ENCODE measurements at places on chromosomes 2 and 18. TPM values are rescaled to one million over a fixed set of nuclear protein-coding genes. Genes with fewer than 3 reads are reported as not detected.

The KCNG2 gene
- not detected for total RNA-seq

The BOLA3 gene
- total RNA-seq = 24.2 TPM

The ASAP2 gene
- total RNA-seq = 69.8 TPM

The SMIM21 gene
- not detected for total RNA-seq

The VWC2L gene
- total RNA-seq = not detected

The POLR1A gene
- total RNA-seq = 36.8 TPM

The HOXD8 gene
- total RNA-seq = 10.2 TPM

The SERPINB11 gene
- total RNA-seq = not detected

The CDK5R2 gene
- total RNA-seq = not detected

The MAIP1 gene
- 21.4 TPM for total RNA-seq

The NPPC gene
- not detected for total RNA-seq

The PLA2R1 gene
- 30.1 TPM for total RNA-seq

The OXER1 gene
- total RNA-seq = 0.13 TPM

The CLEC4F gene
- total RNA-seq = not detected

The REL gene
- total RNA-seq = 10.7 TPM

The TSPYL6 gene
- under 0.01 TPM for total RNA-seq

The CFAP53 gene
- 0.54 TPM for total RNA-seq

The CERKL gene
- 0.32 TPM for total RNA-seq

The PREPL gene
- total RNA-seq = 47.6 TPM

The SYT4 gene
- not detected for total RNA-seq

The OTX1 gene
- not detected for total RNA-seq

The HOXD13 gene
- total RNA-seq = 0.13 TPM

The CCDC85A gene
- 0.78 TPM for total RNA-seq

The RAB6D gene
- total RNA-seq = under 0.01 TPM

The TXNDC9 gene
- 94.6 TPM for total RNA-seq

The FIGLA gene
- not detected for total RNA-seq

The CPO gene
- total RNA-seq = 0.32 TPM

The MEIS1 gene
- 11.1 TPM for total RNA-seq

The DSC3 gene
- total RNA-seq = 0.26 TPM

The TACR1 gene
- total RNA-seq = 0.11 TPM

The RAB31 gene
- total RNA-seq = 68.9 TPM

The SLC9A4 gene
- not detected for total RNA-seq

The PHLPP1 gene
- 8.2 TPM for total RNA-seq

The PUS10 gene
- total RNA-seq = 10.5 TPM

The CNTNAP5 gene
- not detected for total RNA-seq

The DGUOK gene
- total RNA-seq = 44.7 TPM

The COLEC11 gene
- not detected for total RNA-seq

The SLC16A14 gene
- 2.3 TPM for total RNA-seq

The CDC42EP3 gene
- 158 TPM for total RNA-seq
